ENCODE measurements at places on chromosomes 4 and X.

- no peak for DNase-seq
Observed at GRCh38 chr4:124191329-124191728, 521.2 kb downstream of the ANKRD50 start.

DNA sequence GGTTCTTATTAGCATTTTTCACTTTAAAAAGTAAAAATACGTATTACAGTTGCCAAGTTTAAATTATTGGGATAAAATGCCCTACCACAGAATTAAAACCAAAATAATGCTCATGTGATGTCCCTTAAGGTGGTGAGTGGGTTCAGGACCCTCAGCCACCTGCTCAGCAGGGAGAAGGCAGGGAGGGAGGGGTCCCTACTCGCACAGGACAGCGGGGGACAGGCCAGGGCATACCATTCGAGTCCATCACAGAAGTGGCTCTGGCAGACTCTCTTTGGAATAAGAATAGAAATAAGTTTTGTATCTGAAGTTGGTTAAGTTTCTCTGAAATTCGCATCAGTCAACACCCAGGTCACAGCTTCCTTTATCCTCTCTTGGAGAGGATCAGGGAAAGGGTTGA, 37.7 kb downstream of the NOP14 start:
- no peak for DNase-seq

- no peak for DNase-seq
Observed at GRCh38 chr4:121243485-121243884, 79.4 kb upstream of the TNIP3 start.

- DNase-seq: peak; percentile 61
Observed at GRCh38 chr4:26321373-26322221, 783 bp downstream of the RBPJ start.
